HT1080 (cell line): ENCODE measurements at places on chromosomes 5 and 9. TPM values are rescaled to one million over a fixed set of nuclear protein-coding genes. Genes with fewer than 3 reads are reported as not detected.

GRCh38 chr9:37167456-37168047, 47.2 kb downstream of the ZCCHC7 start:
- DNase-seq: no peak

DNA sequence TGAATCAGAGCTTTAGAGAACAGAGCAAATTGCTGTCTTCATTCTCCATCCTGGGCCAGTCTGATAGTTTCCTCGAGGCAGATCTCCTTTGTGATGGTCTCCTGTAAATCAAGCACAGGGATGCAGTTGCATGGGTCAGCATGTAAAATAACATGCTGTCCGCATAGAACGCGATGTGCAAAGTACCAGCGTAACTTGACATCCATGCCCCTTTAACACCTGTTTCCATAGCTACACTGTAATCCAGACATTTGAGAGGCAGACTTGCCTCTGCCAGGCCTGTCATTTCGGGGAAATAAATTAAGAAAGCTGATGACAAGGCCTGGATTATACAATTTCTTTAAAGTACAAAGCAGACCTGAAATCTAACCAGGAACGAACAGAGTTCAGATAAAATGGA, 413.5 kb downstream of the TLE4 start:
- no peak for DNase-seq

DNA sequence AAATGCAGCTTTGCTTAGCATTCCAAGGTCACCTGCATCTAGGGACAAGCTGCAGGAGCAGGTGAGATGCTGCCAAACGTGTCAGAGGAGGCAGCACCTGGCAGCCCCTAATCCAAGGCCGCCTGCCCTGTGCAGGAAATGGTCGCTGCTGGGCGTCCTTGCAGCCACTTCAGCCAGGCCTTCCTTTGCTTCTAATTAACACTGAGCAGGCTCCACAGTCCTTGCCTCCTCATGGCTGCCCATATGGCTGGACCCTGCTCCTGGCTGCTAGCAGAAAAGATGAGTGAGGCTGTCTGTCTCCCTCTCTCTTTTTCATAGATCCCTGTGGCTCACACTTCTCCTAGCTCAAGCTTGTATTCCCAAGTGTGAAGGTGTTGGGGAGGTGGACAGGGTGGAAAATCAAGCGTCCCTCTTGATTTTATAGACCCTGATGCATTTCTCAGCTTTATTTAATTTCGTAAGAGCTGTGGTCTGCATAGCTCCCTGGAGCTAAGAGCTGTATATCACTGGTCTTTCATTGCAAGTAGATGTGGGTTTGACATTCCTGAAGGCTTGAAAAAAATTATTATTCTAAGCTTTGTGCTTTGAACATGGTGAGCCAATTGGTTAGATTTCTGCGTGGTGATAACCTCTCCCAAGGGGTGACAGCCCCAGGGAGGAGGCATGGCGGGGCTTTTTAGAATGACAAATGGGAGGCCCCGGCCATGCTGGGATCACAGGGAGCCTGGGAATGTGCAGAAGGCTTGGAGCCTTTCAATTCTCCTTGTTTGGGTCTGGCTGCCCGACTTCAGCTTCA, 193.8 kb downstream of the SLIT3 start:
- no peak for DNase-seq

ZDHHC11B gene
- 0.40 TPM in 1 of 2 replicates, not detected in the other for total RNA-seq

- peak; percentile 55 for DNase-seq
These were observed 38.9 kb downstream of the TPPP start for GRCh38 chr5:654071-654778.

- peak; percentile 42 for DNase-seq
These were observed 71.0 kb downstream of the SH3PXD2B start for GRCh38 chr5:172383191-172383802.

GRCh38 chr9:133713150-133713959, 24.8 kb downstream of the SARDH start:
- DNase-seq: no peak

- no peak for DNase-seq
These were observed 24.0 kb upstream of the ADAM19 start for GRCh38 chr5:157599565-157599964.

C9orf50 gene
- total RNA-seq: not detected in 2 replicates

- peak; percentile 46 for DNase-seq
These were observed 106.6 kb downstream of the PDE8B start for GRCh38 chr5:77316871-77317661.

GABRA1 gene
- not detected in 2 replicates for total RNA-seq

- DNase-seq: no peak
These were observed 22.8 kb downstream of the LMNB1 start for GRCh38 chr5:126799780-126800179.

GRCh38 chr5:113212244-113212920, 222.4 kb downstream of the TSSK1B start:
- DNase-seq: peak; percentile 68

DNA sequence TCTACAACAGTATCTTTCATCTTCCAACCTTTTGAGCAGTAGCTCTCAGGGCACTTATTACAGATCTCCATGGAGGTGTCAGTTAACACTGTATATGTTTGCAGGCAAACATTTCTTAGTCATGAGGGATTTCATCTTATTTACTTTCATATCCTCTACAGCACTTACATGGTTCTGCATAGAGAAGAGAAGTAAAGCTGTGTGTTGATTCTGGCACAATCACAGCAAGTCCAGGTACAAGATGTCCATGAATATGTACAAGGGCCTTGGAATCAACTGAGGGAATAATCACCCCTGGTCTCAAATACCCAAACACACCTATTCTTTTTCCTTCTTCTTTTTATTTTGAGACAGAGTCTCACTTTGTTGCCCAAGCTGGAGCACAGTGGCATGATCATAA, 142.0 kb upstream of the TRPM3 start:
- no peak for DNase-seq

RMRP gene
- total RNA-seq: 6,816 and 22,210 TPM in 2 replicates

GRCh38 chr5:159021136-159021900, 78.4 kb downstream of the EBF1 start:
- no peak for DNase-seq

GRCh38 chr9:123299558-123300126, 31.3 kb upstream of the STRBP start:
- no peak for DNase-seq

DNA sequence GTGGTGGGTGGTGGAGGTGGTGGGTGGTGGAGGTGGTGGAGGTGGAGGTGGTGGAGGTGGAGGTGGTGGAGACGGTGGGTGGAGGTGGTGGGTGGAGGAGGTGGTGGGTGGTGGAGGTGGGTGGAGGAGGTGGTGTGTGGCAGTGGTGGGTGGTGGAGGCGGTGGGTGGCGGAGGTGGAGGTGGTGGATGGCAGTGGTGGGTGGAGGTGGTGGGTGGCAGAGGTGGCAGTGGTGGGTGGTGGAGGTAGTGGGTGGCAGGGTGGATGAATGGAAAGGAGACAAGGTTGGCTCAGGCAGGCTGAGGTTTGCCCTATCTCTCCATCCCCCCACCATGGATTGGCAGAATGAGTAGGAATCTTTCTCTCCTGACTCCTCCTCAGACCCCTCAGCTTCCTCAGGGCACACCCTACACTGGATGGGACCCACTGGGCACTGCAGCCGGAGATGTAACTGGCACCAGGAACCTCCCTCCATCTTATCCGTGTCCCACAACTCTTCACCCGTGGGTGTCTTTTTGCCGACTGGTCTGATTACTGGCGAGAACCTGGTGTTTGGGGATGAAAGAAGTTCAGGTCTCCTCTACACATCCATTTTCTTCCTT, 166.3 kb downstream of the C9orf50 start:
- no peak for DNase-seq

UAP1L1 gene
- 12.0 and 15.6 TPM in 2 replicates for total RNA-seq

DNA sequence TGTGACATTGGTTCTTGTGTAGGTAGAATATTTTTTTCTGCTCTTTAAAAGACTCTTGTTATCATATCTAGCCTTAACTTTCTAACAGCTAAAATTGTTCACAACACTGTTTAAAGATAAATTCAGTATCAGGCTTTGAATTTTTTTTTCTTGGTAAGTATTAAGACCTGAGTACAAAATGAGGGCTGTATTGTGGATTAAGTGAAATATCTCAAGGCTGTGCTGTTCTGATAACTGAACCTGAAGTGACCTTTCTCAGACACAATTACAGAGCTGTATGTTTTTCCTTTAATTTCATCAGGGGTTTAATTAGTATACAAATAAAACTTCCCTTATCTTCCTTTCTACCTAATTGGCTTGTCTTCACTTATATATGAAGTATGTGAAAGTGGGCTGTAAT, 290.5 kb downstream of the CCDC171 start:
- DNase-seq: no peak

DNA sequence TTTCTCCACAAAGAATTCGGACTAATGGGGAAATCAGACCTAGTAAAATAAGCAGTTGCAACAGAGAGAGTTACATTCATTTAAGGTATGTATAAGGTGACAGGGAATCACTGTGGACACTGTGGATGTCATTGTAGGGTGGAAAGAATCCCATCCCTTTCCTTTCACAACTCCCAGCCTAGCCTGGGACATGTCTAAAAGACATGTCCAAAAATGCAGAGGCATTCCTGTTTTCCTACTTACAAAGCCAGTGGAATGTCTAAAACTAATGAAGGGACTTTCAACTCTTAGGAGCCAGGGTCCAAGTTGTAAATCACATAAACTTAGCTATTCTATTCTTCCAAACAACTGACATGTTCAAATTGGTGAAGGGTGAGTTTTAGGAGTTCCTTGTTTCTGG, 511.0 kb downstream of the PRELID2 start:
- DNase-seq: no peak

DNA sequence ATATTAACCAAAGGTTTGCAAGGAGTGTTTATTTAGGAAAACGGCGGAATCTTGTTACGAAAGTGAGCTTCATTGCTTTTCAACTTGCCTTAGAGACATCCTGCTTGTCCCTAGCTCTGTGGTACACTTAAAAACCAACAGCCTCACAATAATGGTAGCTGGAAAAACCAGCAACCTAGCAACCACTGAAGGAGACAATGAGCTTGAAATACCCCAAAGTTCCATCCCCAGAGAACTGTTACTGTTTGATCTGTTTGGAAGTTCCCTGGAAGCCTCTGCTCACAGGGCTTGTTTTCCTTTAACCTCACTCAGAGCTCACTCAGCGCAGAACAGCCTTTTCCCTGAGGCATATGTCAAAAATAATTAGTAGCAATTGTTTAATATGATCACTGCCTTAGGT, 43.2 kb downstream of the SH3TC2 start:
- DNase-seq: no peak
